ENCODE measurements at places on chromosomes 4 and X.

DNA sequence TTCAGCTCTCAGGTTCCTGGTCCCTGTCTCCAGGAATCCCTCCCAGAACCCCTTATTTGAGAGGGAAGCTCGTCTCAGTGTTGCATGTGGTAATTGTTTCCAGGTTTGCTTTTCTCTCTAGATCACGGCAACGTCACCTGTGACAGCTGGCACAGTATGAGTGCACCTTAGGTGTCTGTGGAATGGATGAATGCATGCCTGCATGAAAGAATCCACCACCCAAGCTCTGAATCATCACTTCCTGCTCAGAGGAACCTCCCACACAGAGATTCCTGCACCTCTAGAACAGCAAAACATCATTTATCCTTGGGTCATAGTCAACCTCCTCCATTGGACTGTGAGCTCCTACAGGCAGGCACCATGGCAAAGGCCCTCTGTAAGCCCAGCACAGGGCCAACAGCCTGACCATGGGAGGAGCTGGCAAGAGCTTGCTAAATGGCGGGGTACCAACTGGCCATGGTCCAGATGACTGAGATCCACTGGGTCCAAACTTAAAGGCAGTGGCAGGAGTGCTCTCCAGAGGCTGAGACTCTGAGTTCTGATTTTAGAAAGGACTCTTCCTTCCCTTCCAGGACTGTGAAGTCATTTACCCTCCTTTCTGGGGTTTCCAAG lies 116.2 kb downstream of the SLC2A9 start:
- peak; percentile 47 for DNase-seq

- DNase-seq, result no peak
Observed at GRCh38 chrX:10360116-10360515, 203.3 kb downstream of the CLCN4 start.

GRCh38 chr4:42513748-42514492 lies 116.6 kb downstream of the SHISA3 start:
- no peak for DNase-seq

- DNase-seq, result no peak
Observed at GRCh38 chr4:5010984-5011383, 8.3 kb downstream of the CYTL1 start.

GRCh38 chr4:61933527-61933926 lies 733.4 kb downstream of the ADGRL3 start:
- no peak for DNase-seq

- no peak for DNase-seq
Observed at GRCh38 chr4:182683661-182684060, 233.5 kb downstream of the DCTD start.

DNA sequence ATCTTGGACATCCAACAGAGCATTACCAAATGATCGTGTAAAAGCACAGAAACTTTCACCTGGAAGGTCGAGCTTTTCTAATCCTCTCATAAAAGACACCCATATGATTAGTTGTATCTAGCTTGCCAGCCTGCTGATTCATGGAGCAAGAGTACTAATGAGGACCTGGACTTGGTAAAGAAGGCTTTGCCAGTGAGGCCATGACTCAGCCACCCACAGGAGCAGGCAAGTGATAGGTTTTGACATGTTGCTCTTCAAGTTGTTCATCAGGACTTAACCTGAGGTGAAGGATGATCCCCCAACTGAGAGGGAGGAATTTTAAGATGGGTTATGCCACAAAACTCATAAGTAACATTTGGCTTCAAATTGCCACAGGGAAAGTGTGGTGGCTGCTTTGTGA lies 24.7 kb upstream of the EPGN start:
- no peak for DNase-seq

- DNase-seq, result no peak
Observed at GRCh38 chrX:47644557-47645091, 5.7 kb downstream of the ELK1 start.

DNA sequence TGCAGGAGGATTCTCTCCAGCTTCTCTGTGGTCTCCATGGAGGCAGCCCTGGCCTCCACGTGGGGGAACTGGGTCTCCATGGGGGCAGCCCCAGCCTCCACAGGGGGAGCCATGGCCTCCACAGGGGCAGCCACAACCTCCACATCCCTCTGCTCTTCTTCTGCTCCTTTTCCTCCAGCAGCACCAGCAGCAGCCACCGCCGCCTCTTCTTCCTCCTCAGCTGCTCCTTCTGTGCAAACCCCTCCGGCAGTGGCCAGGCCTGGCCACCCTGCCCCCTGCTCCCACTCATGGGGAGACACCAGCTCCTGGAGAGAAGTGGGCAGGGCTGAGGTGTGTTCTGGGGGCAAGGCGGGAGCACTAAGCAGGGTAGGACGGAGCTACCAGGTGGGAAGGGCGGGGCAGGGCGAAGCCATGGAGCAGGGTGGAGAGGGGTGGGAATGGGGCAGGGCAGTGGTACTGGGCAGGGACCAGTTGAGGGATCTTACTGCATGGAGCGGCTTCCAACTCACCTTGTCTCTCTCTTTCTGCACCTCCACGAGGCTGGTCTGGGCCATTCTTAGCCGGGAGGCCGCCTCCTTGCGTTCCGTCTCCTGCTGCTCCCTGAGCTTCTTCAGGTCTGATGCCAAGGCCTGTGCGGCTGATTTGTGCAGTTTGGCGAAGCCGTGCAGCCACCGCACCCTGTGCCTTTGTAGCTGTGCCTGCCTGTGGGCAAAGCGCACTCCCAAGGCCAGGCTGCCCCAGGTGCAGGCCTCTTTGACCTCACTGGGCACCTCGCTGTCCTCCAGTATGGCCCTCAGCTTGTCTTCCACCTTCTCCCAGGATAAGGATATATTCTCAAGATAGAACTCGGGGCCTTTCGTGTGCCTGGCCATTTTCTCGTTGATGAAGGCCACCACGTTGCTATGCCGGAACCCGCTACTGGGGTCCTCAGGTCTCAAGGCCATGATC lies 766 bp downstream of the TEX13A start:
- no peak for DNase-seq

DNA sequence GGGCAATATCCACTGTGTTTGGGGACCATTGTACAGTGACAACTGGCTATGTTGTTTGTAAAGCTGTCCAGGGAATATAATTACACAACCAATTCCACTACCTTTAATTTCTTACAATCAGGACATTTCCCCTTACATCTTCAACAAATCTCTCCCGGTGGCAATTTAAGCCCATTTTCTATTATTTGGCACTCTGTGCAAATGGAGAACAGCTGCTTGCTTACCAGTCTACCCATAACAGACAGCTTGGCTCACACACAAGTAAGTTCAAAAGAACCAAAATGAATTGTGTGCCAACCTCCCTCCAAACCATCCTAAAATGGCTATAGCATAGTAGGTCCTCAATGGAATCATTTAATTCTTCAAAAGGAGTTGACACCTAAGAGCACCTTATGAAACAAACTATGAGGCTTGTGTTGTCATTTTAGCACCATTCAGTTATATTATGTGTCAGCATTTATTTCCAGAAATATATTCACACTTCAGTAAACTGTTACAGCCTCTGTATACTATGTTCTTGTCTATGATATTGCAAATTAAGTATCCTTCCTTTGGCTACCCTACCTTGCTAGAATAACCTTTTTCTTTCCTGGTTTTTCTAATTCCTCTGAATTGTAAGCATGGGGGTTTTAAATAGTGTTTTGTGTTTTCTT lies 18.4 kb downstream of the GABRA4 start:
- DNase-seq, result no peak

GRCh38 chr4:142274137-142274536 lies 572.0 kb downstream of the INPP4B start:
- no peak for DNase-seq

- DNase-seq, result no peak
Observed at GRCh38 chrX:136318156-136318555, 17.4 kb downstream of the ADGRG4 start.

DNA sequence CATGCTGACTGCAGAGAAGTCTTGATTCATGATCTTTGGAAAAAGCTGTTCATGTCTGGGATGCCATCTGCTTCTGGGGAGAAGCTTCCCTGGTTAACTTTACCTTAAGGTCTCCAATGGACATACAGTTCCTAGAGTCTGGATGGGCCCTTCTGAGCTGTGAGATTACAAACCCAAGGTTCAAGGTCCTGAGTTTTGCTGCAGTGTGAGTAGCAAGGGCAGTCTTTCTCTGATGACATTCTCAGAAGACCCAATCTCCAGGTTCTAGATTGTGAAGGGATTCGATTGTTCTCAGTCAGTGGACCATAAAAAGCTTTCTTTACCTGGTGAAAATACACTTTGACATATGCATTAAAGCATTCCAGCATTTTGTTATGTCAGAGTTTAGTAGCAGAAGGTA lies 179.2 kb downstream of the AASDH start:
- DNase-seq, result no peak

GRCh38 chrX:40683245-40683644 lies 35.9 kb upstream of the CXorf38 start:
- peak; percentile 6 for DNase-seq

GRCh38 chr4:33996075-33996718 lies 2248.1 kb downstream of the ARAP2 start:
- DNase-seq, result no peak

DNA sequence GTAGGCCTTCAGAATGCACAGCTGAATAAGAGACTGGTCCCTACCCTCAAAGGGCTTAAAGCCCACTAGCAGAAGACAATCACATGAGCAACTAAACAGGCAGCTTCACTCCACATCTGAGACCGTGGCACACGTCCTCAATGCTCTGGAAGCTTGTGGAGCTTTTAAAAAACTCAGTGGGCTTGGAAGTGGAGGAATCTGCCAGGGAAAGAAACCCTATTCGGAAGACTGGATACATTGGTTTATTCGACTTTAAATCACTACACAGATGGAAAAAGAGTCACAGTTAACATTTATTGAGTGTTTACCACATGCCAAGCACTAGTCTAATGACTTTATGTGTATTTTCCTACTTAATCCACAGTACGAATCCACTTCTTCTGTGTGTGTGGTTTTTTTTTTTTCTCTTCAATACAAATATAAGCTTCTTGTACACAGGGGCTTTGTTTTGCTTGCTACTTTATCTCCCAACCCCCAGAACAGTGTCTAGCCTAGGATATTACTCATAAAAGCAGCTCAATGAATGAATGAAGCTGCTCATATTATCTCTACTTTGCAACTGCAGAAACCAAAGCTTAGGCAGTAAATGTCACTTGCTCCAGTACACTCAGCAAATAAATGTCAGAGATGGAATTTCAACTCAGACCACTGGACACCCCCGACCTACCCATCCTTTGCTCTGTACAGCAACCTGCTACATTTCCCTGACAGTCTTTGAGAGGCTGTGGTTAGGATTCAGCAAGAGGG lies 137.7 kb downstream of the LDB2 start:
- DNase-seq, result no peak

GRCh38 chr4:128907981-128908380 lies 98.5 kb downstream of the JADE1 start:
- DNase-seq, result no peak

DNA sequence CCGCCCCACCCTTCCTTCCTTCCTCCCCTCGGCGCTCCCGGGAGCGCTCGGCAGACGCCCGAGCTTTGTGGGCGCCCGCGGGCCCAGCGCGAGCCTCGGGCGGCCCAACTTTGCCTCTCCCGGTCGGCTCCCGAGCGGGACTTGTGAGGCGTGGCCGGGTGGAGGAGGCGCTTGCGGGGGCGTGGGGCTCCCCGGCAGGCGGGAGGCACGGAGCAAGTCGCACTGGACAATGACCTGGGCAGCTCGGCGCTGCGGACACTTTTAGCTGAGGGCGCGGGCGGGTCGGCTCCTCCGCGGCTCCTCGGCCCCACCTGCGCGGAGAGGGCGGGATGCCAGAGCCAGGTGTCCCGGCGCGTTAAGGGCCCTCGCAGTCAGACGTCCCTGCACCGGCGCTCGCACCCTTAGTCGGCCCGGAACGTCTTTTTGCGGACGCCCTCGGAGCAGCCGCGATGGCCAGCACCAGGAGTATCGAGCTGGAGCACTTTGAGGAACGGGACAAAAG lies 385 bp downstream of the DCLK2 start:
- DNase-seq, result peak; percentile 27

DNA sequence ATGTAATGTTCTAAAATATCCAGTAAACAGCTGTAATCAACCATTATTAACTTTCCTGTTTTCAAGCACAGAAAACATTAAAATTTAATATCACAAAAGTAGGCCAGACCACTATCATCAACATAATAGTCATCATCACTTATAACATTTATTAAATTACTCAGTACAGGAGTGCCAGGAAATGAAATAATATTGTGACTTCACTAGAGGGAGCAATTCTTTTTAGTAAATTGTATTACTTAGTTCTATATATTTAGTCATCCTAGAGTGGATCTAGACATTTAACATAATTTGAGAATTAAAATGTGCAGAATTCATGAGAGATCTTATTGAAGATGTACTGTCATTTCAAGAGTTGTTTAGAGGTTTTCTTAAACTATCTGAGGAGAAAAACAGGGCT lies 33.6 kb downstream of the PITX2 start:
- no peak for DNase-seq

GRCh38 chr4:124025428-124025827 lies 628.8 kb downstream of the SPRY1 start:
- DNase-seq, result no peak

GRCh38 chr4:68905939-68906779 lies 45.4 kb downstream of the UGT2A3 start:
- DNase-seq, result no peak

Measured in activated CD4-positive, alpha-beta T cell treated with anti-CD3 and anti-CD28 coated beads for 36 hours (primary cell).